ENCODE measurements at places on chromosomes 16 and 17. TPM values are rescaled to one million over a fixed set of nuclear protein-coding genes. Genes with fewer than 3 reads are reported as not detected.

Gene MT4
- not detected for total RNA-seq

Gene MMP15
- total RNA-seq = 4.1 TPM

Gene SUMO2
- 512 TPM for total RNA-seq

Gene C16orf92
- not detected for total RNA-seq

Gene ADAP2
- 0.13 TPM for total RNA-seq

Gene COX6A2
- not detected for total RNA-seq

Gene ANKFN1
- 0.19 TPM for total RNA-seq

Gene CDH1
- 0.48 TPM for total RNA-seq

Gene PIRT
- total RNA-seq = not detected

Gene HS3ST3A1
- 36.1 TPM for total RNA-seq

Gene TMC7
- total RNA-seq = 0.68 TPM

Gene EPN3
- total RNA-seq = not detected

Gene CD300LB
- total RNA-seq = not detected

Gene CD2BP2
- 79.9 TPM for total RNA-seq

Gene GRIN2A
- not detected for total RNA-seq
